Activated naive CD4-positive, alpha-beta T cell treated with anti-CD3 and anti-CD28 coated beads, Interleukin-2, amount 10 ng/mL, durations not matched to agents 7 days and 5 days (primary cell): ENCODE measurements at places on chromosomes 7 and 10.

GRCh38 chr10:79583488-79584024, 23.3 kb upstream of the SFTPA2 start:
- peaks cover 30% of the 10 kb centered on the region for H3K27me3 ChIP-seq
- DNase-seq = no peak
- H3K4me3 ChIP-seq = no peak overlapping the region
- no peak overlapping the region for H3K27ac ChIP-seq

DNA sequence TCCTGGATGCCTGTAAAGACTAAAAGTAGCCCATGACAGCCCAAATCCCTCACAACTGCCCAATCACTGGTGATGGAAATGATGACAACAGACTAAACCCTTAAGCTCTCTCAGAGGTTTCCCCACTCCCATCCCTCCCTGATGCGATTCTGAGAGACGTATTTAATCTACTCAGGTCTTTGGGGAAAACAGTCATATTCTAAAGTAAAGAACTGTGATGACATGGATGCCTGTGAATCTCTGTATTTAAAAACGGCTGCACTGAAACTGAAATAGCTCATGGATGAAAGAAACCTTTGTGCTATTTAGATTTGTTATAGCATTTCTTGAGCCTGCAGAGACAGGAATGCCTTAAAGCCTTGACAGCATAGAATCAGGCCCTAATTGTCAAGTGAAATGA, 28.5 kb downstream of the VPS41 start:
- no peak overlapping the region for H3K27ac ChIP-seq
- H3K4me1 ChIP-seq = no peaks in the 10 kb centered on the region
- no peak for DNase-seq
- no peaks in the 10 kb centered on the region for H3K27me3 ChIP-seq
- H3K36me3 ChIP-seq = peaks cover 4% of the 10 kb centered on the region

DNA sequence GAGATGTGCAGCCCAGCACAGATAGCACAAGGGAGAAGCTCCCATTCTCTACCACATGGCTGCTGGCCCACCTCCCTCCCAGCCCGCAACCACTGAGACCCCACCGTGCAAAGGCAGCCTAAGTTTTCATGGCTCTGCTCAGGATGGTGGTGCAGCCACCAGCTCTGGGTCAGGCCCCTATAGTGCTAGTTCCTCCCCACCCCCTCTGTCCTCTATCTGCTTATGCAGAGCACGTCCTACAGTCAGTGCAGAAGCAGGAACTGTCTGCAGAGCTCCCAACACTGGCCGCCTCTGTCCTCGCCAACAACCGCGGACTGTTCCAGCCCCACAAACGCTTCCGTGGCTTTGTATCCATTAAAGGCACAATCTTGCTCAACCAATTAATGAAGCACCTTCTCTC, 278.9 kb downstream of the GRID1 start:
- no peak overlapping the region for H3K4me3 ChIP-seq
- DNase-seq = no peak
- no peak overlapping the region for H3K27ac ChIP-seq
- no peaks in the 10 kb centered on the region for H3K4me1 ChIP-seq
- H3K36me3 ChIP-seq = no peaks in the 10 kb centered on the region

- peaks cover 24% of the 10 kb centered on the region for H3K27me3 ChIP-seq
- H3K4me1 ChIP-seq = no peaks in the 10 kb centered on the region
- DNase-seq = no peak
- H3K27ac ChIP-seq = no peak overlapping the region
- no peak overlapping the region for H3K4me3 ChIP-seq
- no peaks in the 10 kb centered on the region for H3K36me3 ChIP-seq
Observed at GRCh38 chr10:117457932-117458331, 82.7 kb upstream of the PDZD8 start.

GRCh38 chr7:76069238-76069638, 21.3 kb downstream of the MDH2 start:
- no peak for DNase-seq
- no peak overlapping the region for H3K27ac ChIP-seq
- H3K4me3 ChIP-seq = no peak overlapping the region
- H3K36me3 ChIP-seq = peaks cover 14% of the 10 kb centered on the region
- H3K4me1 ChIP-seq = no peaks in the 10 kb centered on the region
- no peaks in the 10 kb centered on the region for H3K27me3 ChIP-seq

DNA sequence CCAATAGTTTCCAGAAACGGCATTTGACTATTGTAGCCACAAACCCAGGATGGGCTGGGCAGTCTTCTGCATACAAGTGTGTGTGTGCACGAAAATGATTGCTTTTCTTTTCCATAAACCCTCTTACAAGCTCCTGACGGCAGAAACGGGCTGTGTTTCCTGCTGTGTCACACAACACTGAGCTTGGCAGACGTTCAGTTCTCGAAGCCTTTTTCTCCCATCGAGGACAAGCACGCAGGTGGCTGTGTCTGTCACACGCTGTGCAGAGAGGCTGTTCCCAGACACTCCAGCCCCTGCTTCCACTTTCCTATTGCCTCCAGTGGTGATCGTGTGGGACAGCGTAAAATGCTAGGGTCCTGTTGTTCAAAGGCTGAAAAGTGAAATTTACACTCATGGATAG, 32.1 kb downstream of the RBAK start:
- H3K27ac ChIP-seq = no peak overlapping the region
- no peaks in the 10 kb centered on the region for H3K4me1 ChIP-seq
- H3K36me3 ChIP-seq = no peaks in the 10 kb centered on the region
- peaks cover 69% of the 10 kb centered on the region for H3K27me3 ChIP-seq

DNA sequence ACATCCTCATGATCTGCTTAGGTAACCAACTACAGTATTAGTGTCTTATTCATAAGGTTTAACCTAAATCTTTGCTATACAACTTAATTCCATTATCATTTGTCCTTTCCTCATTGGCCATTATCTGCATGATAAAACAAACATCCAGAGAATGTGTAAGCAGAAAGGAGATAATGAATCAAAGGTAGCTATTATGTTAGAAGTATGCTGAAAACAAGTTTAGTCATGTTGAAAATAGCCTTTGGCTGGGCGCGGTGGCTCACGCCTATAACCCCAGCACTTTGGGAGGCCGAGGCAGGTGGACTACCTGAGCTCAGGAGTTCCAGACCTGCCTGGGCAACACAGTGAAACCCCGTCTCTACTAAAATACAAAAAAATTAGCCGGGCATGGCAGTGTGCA, 78.2 kb downstream of the NT5C2 start:
- H3K4me3 ChIP-seq = no peak overlapping the region
- H3K36me3 ChIP-seq = peaks cover 11% of the 10 kb centered on the region
- H3K4me1 ChIP-seq = no peaks in the 10 kb centered on the region
- H3K27me3 ChIP-seq = no peaks in the 10 kb centered on the region
- DNase-seq = no peak

GRCh38 chr10:100600218-100600617, 64.5 kb downstream of the HIF1AN start:
- H3K36me3 ChIP-seq = no peaks in the 10 kb centered on the region
- peaks cover 56% of the 10 kb centered on the region for H3K27me3 ChIP-seq
- no peak overlapping the region for H3K27ac ChIP-seq
- H3K4me3 ChIP-seq = no peak overlapping the region
- no peaks in the 10 kb centered on the region for H3K4me1 ChIP-seq

- H3K27me3 ChIP-seq = no peaks in the 10 kb centered on the region
- DNase-seq = no peak
- H3K27ac ChIP-seq = no peak overlapping the region
- no peak overlapping the region for H3K4me3 ChIP-seq
Observed at GRCh38 chr10:105239311-105240219, 598.5 kb downstream of the SORCS3 start.

GRCh38 chr7:8177109-8177933, 84.6 kb downstream of the ICA1 start:
- H3K27me3 ChIP-seq = no peaks in the 10 kb centered on the region
- H3K4me3 ChIP-seq = peak overlapping the region; percentile 52
- peaks cover 55% of the 10 kb centered on the region for H3K4me1 ChIP-seq
- DNase-seq = no peak

GRCh38 chr10:93821051-93821772, 63.5 kb downstream of the LGI1 start:
- H3K4me1 ChIP-seq = no peaks in the 10 kb centered on the region
- H3K4me3 ChIP-seq = no peak overlapping the region
- H3K36me3 ChIP-seq = no peaks in the 10 kb centered on the region
- H3K27me3 ChIP-seq = peaks cover 16% of the 10 kb centered on the region
- H3K27ac ChIP-seq = no peak overlapping the region

DNA sequence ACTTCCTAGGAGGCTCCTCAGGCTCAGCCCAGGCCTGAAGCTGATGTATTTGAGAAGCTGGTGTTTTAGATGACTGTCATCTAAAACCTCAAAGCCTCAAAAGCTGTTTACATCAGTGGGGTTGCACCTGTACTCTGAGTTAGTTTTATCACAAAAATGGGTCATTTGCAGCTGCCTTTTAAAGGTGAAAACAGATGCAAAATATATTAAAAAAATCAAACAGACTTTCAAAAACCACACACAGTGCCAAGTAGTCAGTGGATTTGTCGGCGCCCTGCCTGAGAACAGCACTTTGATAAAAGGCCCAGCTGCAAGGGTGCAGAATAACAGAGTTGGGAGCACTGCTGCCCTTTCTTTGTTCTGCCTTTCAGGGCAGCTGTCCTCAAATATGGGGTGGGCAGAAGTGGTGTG, 103.0 kb downstream of the VOPP1 start:
- peaks cover 59% of the 10 kb centered on the region for H3K36me3 ChIP-seq
- DNase-seq = peak; percentile 60
- peaks cover 59% of the 10 kb centered on the region for H3K4me1 ChIP-seq
- H3K27me3 ChIP-seq = no peaks in the 10 kb centered on the region
- no peak overlapping the region for H3K4me3 ChIP-seq

DNA sequence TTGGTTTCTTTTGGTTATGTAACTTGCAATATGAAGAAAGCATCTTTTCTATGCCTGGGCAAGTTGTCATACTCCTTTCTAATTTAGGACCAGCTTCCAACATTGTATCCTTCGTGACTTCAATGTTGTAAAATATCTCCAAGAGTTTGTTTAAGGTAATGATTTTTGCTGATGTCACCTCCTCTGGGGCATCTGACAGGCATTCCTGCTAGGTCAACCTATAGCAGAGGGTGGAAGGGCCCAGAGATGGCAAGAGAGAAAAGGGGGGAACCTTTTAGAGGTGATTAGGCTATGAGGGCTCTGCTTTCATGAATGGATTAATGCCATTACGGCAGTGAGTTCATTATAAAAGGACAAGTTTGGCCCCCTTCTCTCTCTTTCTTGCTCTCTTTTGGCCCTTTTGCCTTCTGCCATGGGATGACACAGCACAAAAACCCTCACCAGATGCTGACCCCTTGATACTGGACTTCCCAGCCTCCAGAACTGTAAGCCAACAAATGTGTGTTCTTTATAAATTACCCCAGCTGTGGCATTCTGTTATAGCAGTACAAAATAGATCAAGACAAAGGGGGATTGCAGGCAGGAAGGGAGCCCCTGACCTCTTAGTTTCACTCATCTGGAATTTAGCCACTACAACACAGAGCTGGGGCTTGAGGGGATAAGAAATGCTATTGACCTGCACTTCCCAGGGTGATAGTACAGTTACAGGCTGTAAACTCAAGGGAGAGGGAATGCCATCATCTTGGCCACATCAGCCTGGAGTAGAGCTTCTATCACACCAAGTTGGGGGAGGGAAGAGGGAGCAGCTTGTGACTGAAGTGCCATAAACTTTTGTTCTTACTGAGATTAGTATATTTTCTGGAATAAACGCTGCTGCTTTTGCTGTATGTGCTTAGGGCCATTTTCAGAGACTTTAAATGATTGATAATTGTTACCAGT, 195.9 kb downstream of the CFTR start:
- no peaks in the 10 kb centered on the region for H3K4me1 ChIP-seq
- H3K27ac ChIP-seq = no peak overlapping the region
- H3K4me3 ChIP-seq = no peak overlapping the region
- H3K27me3 ChIP-seq = peaks cover 5% of the 10 kb centered on the region

GRCh38 chr7:25922296-25922695, 229.7 kb upstream of the NFE2L3 start:
- H3K27ac ChIP-seq = no peak overlapping the region
- H3K4me1 ChIP-seq = no peaks in the 10 kb centered on the region
- no peak for DNase-seq
- peaks cover 9% of the 10 kb centered on the region for H3K27me3 ChIP-seq
- no peak overlapping the region for H3K4me3 ChIP-seq
- H3K36me3 ChIP-seq = no peaks in the 10 kb centered on the region

GRCh38 chr7:84780158-84781124, 406.4 kb downstream of the SEMA3D start:
- no peaks in the 10 kb centered on the region for H3K36me3 ChIP-seq
- DNase-seq = no peak
- H3K27me3 ChIP-seq = no peaks in the 10 kb centered on the region
- no peak overlapping the region for H3K4me3 ChIP-seq
- H3K4me1 ChIP-seq = no peaks in the 10 kb centered on the region

GRCh38 chr10:94411304-94411703, 9.0 kb downstream of the TBC1D12 start:
- DNase-seq = no peak
- H3K36me3 ChIP-seq = no peaks in the 10 kb centered on the region
- H3K4me3 ChIP-seq = no peak overlapping the region
- H3K27me3 ChIP-seq = peaks cover 45% of the 10 kb centered on the region
- H3K27ac ChIP-seq = no peak overlapping the region
- H3K4me1 ChIP-seq = no peaks in the 10 kb centered on the region

GRCh38 chr10:82625512-82626189, 750.7 kb downstream of the NRG3 start:
- no peaks in the 10 kb centered on the region for H3K4me1 ChIP-seq
- no peak overlapping the region for H3K27ac ChIP-seq
- H3K4me3 ChIP-seq = no peak overlapping the region
- DNase-seq = no peak
- H3K27me3 ChIP-seq = no peaks in the 10 kb centered on the region
- no peaks in the 10 kb centered on the region for H3K36me3 ChIP-seq

- no peaks in the 10 kb centered on the region for H3K36me3 ChIP-seq
- no peak for DNase-seq
Observed at GRCh38 chr10:77149001-77149400, 488.6 kb downstream of the KCNMA1 start.

DNA sequence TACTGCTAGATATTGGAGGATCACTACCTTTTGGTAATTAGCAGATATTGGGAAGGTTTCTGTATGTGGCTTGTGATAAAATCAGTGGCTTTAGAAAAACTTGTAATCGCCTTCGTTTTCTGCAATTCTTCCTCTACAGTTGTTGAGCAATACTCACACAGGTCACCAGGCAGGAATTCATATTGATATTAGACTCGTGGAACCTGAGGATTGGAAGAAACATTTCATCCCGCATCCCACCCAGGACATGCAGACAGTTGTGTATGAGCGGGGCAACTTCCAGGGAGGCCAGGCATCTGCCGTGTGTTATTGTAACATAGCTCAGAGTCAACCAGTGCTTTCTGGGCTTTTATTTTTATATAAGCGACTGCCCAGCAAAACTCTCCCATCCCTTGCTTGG, 821.3 kb downstream of the LRMDA start:
- DNase-seq = no peak
- no peaks in the 10 kb centered on the region for H3K4me1 ChIP-seq
- no peak overlapping the region for H3K4me3 ChIP-seq
- H3K27me3 ChIP-seq = no peaks in the 10 kb centered on the region
- no peaks in the 10 kb centered on the region for H3K36me3 ChIP-seq
